Mesenchymal stem cell (in vitro differentiated cells and primary cell): ENCODE measurements at places on chromosomes 13 and 19.
A peak's percentile ranks its signal among the peaks of the same experiment; 100 is the strongest.

GRCh38 chr19:28242317-28242927 is 970.5 kb downstream of the UQCRFS1 start:
- peaks cover 13% of the 10 kb centered on the region for H3K27me3 ChIP-seq
- no peak for DNase-seq
- H3K4me3 ChIP-seq: no peak overlapping the region
- H3K27ac ChIP-seq: no peak overlapping the region
- no peaks in the 10 kb centered on the region for H3K36me3 ChIP-seq

GRCh38 chr13:44331912-44332851 is 41.4 kb upstream of the SERP2 start:
- H3K27ac ChIP-seq: peak overlapping the region; percentile 48
- H3K4me1 ChIP-seq: peaks cover 12% of the 10 kb centered on the region
- H3K4me3 ChIP-seq: no peak overlapping the region
- H3K36me3 ChIP-seq: no peaks in the 10 kb centered on the region
- no peaks in the 10 kb centered on the region for H3K27me3 ChIP-seq

DNA sequence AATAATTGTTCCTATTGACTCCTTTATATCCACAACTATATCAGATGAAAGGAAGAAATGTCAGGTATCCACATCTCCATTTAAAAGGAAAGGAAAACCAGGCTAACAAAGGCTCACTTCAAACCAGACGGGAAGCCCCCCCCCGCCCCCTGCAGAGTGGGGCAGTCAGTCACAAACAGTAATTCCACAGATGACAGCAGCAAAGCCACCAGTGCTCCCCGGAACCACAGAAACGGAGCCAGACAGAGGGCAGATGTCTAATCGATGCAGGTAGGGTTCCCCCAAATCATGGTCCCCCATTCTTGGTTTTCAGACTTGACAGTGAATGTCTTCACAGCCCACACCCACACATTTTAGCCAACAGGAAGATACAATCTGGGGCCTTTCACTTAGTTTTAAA is 100.8 kb downstream of the STK24 start:
- peak overlapping the region; percentile 34 for H3K4me3 ChIP-seq
- no peaks in the 10 kb centered on the region for H3K27me3 ChIP-seq
- DNase-seq: no peak
- peaks cover 26% of the 10 kb centered on the region for H3K4me1 ChIP-seq
- peak overlapping the region; percentile 82 for H3K27ac ChIP-seq

- peak overlapping the region; percentile 33 for H3K4me3 ChIP-seq
- DNase-seq: peak; percentile 78
- peaks cover 81% of the 10 kb centered on the region for H3K36me3 ChIP-seq
- H3K27ac ChIP-seq: no peak overlapping the region
- H3K4me1 ChIP-seq: peaks cover 12% of the 10 kb centered on the region
Measured at GRCh38 chr13:113951246-113951999, 22.5 kb downstream of the C13orf46 start.

DNA sequence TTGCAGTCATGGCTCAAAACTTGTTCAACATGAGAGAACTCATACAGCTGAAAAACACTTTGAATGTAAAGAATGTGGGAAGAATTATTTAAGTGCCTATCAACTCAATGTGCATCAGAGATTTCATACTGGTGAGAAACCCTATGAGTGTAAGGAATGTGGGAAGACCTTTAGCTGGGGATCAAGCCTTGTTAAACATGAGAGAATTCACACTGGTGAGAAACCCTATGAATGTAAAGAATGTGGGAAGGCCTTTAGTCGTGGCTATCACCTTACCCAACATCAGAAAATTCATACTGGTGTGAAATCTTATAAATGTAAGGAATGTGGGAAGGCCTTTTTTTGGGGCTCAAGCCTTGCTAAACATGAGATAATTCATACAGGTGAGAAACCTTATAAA is 20.1 kb downstream of the ZNF283 start:
- no peak overlapping the region for H3K27ac ChIP-seq
- H3K4me1 ChIP-seq: no peaks in the 10 kb centered on the region
- no peak for DNase-seq
- H3K4me3 ChIP-seq: peak overlapping the region; percentile 49

- no peak overlapping the region for H3K27ac ChIP-seq
- DNase-seq: no peak
- H3K27me3 ChIP-seq: no peaks in the 10 kb centered on the region
- no peak overlapping the region for H3K4me3 ChIP-seq
- H3K36me3 ChIP-seq: no peaks in the 10 kb centered on the region
- H3K4me1 ChIP-seq: no peaks in the 10 kb centered on the region
Measured at GRCh38 chr13:77434289-77434688, 101.2 kb upstream of the SCEL start.
